NCI-H1694 (cell line): ENCODE measurements at places on chromosomes 16 and 17.

- DNase-seq = no peak
Measured at GRCh38 chr16:48206594-48207242, 37.4 kb upstream of the LONP2 start.

- DNase-seq = peak; percentile 98
Measured at GRCh38 chr17:82698065-82698973, at the start of gene RAB40B. Gene RAB40B, minus strand, starts transcription at chr17:82698698. Its CDS starts 102 bp downstream, at chr17:82698596.

DNA sequence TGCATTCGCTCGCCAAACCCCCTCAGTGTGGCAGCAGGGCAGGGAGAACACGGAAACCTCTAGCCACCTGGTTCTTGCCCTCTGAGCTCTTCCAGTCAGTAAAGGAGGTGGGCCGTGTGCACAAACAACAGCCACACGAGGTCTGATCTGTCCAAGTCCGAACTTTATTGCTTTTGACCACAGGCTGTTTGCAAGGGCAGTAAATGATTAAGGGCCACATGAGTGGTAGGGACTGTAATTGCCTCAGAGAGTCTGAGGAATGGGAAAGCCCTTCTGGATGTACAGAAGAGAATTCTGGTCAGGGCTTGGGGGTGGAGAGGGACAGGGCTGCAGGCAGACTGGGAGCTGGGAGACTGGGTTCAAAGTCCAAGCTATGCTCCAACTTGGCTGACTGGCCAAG lies 75.7 kb upstream of the LHX1 start:
- no peak for DNase-seq

- peak; percentile 51 for DNase-seq
Measured at GRCh38 chr17:57569021-57569420, 176.1 kb downstream of the CCDC182 start.

- no peak for DNase-seq
Measured at GRCh38 chr17:30212750-30213149, 22.7 kb downstream of the SLC6A4 start.

DNA sequence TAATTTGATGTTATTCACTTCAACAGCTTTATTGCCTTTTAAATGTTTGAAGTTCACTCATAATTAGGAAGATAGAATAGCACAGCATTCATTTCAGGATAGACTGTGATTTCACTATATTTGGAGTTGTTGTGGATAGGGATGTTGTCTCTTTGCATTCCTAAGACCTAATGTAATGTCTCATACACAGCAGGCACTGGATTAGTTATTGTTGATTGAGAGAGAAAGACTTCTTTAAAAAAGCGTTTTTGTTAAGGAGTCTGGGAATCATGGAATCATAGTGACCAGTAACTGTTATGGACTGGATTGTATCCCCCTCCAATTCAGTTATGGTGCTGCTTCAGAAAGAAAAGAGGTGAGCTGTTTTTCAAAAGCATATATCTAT lies 122.0 kb downstream of the USP22 start:
- no peak for DNase-seq

- DNase-seq = no peak
Measured at GRCh38 chr16:1492923-1493745, at the start of gene TELO2. Gene TELO2, plus strand, starts transcription at chr16:1493360. Its CDS starts 922 bp downstream, at chr16:1494282.

- DNase-seq = no peak
Measured at GRCh38 chr17:48552466-48553189, 7.7 kb upstream of the HOXB2 start.

GRCh38 chr17:71337938-71338337 lies 782.9 kb upstream of the SOX9 start:
- no peak for DNase-seq

- no peak for DNase-seq
Measured at GRCh38 chr16:50610331-50611262, 62.4 kb downstream of the NKD1 start.

GRCh38 chr17:44079877-44080821 lies 9.6 kb downstream of the G6PC3 start:
- no peak for DNase-seq

DNA sequence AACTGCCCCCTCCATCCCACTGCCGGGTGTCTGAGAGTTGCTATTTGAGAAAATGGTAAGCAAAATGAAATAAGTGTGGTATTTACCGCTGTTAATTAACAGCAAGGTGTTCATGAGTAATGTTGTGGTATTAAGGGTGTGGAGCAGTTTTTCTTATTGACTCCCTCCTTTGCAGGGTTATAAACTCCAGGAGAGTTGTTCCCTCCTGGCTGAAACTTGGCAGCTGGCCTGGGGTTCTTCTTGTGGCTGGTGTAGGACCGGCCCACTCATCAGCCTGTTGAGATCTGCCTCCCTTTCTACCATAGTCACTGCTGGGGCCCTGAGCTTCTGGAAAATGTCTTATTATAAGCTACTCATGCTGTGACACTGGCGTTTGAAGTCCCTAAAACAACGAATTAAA lies 128.6 kb downstream of the SOX9 start:
- no peak for DNase-seq

DNA sequence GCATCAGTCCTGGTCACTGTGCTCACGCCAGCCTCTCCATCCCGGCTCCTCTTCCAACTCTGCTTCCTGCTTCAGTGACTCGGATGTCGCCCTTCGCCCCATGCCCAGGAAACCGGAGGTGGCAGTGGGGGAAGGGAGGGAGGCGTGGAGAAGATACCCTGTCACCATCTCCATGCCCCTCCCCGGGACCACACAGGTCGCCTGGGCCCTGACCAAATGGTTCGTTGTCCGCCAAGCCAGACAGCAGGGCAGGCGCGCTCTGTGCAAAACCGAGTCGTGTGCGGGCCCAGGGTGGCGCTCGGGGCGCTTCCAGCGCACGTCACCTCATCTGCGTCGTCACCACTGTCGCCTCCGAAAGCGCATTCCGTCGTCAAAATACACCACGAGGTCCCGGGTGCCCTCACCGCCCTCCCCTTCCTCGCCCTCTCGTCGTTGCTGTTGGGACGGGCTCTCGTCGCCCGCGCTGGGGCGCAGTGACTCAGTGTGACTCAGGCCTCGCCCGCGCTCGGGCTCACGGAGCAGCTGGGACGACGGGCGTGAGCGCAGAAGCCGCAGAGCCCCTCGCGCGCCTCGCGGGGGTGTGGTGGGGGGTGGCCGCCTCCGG lies 39.2 kb downstream of the ZNF778 start:
- DNase-seq = no peak

DNA sequence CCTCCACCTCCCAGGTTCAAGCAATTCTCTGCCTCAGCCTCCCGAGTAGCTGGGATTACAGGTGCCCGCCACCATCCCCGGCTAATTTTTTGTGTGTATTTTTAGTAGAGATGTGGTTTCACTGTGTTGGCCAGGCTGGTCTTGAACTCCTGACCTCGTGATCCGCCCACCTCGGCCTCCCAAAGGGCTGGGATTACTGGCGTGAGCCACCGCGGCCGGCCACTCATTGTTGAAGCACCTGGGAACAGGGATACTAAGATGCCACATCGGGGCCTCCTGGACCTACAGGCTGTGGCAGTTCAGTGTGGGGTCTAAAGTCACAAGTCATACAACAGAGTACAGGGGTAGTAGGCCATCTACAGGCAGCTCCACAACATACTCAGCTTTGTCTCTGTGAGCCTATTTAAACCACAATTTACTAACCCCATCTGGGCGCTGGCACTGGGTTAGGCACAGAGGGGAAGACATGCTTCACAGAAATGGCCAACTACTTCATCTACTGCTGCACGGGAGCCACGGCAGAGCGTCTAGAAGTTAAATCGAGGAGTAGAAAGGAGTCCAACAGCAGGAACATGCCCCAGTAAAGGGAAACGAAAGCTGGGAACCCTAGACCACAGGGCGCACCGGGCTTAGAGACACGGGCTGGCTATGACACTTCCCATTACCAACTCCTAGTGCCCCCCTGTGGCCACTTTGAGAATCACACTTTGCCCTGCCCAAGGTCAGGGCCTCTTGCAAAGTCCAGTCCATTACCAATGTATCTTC lies 4.3 kb downstream of the VAMP2 start:
- peak; percentile 89 for DNase-seq

DNA sequence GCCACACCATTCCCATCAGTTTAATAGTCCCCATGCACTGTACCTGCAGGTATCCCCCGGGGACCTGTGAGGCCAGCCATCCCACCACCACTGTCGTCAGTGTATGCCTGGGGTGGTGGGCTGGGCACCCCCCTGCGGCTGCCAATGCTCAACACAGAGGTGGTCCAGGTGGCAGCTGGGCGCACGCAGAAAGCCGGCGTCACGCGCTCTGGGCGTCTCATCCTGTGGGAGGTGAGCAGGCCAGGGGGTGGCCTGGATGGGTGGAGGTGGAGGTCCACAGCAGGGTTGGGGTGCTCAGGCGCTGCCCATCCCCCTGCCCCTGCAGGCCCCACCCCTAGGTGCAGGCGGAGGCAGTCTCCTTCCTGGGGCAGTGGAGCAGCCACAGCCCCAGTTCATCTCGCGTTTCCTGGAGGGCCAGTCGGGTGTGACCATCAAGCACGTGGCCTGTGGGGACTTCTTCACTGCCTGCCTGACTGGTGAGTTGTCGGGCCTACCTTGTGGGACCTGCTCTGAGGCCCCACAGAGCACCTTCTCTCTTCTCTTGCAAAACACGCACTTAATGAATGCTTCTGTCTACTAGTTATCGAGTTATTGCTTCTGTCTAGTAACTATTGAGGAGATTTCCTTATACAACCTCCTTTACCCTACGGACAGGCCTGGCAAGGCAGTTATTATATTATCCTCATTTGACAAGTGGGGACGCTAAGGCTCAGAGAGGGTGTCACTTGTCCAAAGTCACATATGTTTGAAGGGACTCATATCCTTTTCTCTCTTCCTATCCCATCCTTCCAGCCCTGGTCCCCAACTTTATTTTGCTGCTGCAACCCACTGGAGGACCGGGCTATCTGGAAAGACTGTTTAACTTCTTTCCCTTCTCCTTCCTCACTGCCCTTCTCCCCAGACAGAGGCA lies 5.8 kb upstream of the TRAF4 start:
- DNase-seq = no peak

- no peak for DNase-seq
Measured at GRCh38 chr17:9273428-9274391, 252.4 kb downstream of the NTN1 start.

GRCh38 chr17:60782742-60783141 lies 105.1 kb downstream of the BCAS3 start:
- DNase-seq = no peak

GRCh38 chr16:87582216-87582965 lies 19.9 kb upstream of the JPH3 start:
- no peak for DNase-seq

GRCh38 chr17:34228781-34229180 lies 26.3 kb upstream of the CCL2 start:
- no peak for DNase-seq
